ENCODE measurements at places on chromosomes 6 and 20.

GRCh38 chr6:132054525-132054924, 103.4 kb upstream of the CCN2 start:
- DNase-seq = no peak

- no peak for DNase-seq
These were observed 378.1 kb upstream of the MAN1A1 start for GRCh38 chr6:119727504-119728219.

DNA sequence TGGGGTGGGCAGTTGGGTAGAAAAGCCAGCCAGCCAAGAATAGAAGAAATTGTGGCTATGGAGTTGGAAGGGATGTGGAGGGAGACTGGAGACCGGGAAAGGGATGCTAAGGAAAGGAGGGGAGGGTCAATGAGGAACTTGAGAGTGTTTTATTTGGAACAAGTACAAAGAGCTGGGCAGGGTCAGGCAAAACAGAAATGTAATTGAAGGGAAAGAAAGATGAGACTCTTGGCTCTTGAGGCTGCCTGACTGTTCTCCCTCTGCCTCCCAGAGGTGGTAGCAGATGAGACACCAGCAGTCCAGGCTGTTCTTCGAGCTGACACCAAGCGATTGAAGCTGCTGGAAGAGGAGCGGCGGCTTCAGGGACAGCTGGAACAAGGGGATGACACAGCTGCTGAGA, 12.7 kb downstream of the ABCF1 start:
- DNase-seq = no peak

- DNase-seq = no peak
These were observed 90.9 kb downstream of the BMP7 start for GRCh38 chr20:57175397-57176010.

DNA sequence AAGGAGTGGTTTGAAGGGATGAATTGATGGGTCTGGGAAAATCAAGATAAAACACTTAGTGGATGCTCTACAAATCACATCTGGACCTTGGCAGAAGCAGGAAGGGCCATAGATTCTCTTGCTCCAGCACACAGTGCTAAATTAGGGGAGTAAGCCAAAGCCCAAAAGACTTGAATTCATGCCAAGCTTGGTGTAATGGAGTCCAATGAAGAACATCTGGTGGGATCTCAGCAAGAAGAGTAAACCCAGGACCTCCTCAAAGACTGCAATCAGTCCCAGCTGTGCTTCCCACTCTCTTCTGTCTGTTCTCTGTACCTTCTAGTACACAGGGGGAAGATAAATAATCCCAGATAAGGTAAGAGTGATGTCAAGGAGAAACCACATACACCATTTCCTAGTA, 683.4 kb downstream of the RNF144B start:
- no peak for DNase-seq

DNA sequence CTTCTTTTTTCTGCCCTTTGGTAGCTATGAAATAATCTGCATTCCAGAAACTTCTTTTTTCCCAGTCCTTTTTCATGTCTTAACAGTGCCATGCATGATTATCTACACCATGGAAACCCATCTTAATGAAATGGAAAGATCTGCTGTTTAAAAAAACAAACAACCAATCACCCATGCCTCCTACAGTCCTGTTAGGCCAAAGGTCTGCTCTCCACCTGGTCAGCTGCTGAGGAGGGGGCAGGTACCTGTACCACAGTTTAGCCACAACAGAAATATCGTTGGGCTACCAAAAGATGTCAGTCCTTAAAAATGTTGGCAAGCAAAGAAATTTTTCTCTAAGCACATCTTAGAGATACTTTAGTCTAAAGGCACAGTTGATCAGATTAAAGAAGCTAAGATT, 112.6 kb downstream of the SLC16A10 start:
- no peak for DNase-seq

DNA sequence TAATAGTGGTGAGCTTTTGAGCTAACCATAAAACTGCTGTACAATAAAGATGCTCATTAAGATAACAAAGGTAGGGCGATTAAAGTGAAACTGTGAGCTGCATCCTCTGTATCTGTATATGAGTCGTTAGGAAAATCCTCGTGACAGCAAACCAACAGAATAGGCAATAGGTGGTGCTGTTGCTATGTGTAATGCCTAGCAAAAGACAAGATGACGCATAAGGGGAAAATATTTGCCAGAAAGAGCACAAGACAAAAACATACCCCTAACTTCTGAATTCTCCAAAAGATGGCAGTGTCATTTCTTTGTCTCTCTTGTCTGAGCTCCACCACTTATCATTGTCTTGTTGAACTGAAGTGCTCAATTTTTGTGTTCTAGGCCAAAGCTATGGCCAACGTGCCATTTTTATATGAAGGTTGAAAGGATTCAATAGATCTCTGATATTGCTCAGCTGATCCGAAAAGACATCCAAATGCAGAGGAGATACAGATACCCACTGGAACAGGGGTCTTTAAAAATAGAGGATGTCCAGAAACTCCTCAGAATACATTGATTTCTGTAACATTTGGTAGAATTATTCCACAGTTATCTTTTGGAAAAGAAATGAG, 56.3 kb upstream of the ANKEF1 start:
- peak; percentile 90 for DNase-seq

DNA sequence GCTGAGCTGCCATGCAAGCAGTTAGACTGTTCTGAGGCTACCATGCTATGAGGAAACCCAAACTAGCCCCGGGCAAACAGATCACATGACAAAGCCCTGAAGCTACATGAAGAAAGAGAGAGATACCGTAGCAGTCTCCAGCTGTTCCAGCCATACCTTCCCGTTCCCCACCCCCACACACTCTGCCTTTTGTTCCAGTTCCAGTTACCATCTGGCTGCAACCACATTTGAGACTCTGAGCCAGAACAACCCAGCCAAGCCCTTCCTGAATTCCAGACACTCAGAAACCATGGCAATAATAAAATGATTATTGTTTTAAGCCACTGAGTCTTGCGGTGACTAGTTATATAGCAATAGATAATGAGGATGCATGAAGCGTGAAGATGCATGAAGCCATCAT, 28.3 kb downstream of the RIN2 start:
- peak; percentile 15 for DNase-seq

DNA sequence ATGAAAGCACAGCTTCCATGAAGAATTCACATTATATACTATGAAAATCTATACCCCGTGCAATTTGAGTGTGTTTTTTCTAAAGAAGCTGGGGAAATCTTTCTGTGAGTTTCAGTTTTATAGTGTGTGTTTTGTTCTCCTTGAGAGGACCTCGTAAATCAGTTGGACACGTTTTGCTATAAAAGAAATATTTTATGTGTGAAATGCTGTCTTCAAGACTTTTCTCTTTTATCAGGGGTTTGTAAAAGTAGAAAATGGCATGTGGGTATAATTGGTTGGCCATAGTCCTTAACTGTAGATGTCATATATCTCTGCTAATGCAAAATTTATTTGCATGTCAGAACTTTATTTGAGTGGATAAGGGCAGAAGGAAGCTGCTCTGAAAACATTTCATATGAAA, 186.2 kb downstream of the CDH4 start:
- DNase-seq = no peak

DNA sequence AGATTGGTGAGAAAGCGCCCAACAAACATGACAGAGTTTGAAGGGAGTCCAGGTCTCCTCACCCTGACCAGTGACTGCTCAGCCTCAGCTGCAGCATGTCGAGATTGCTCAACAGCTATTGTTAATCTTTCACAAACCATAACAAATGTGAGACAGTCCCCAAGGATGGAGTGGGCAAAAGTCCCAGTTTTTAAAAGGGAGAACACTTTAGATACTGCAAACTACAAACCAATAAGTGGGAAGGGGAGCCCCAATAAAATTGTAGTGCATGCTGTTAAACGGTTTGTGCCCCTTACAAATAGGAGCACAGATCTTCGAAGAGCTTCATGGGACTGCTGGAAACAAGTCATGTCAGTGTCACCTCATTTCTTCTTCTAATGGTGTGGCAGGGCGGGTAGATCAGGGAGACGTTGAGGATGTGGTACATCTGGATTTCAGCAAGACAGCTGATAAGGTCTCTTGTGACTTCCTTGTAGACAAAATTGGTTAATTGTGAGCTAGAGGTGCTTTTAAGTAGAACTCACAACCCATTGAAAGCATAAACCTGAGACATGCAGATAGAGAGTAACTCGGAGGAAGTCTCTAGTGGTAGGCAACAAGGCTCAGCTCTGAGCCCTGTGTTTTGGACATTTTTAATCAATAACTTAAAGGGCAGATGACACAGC, 134.0 kb upstream of the ARMC2 start:
- DNase-seq = no peak

- DNase-seq = no peak
These were observed 213.1 kb downstream of the DOK5 start for GRCh38 chr20:54688476-54688875.

DNA sequence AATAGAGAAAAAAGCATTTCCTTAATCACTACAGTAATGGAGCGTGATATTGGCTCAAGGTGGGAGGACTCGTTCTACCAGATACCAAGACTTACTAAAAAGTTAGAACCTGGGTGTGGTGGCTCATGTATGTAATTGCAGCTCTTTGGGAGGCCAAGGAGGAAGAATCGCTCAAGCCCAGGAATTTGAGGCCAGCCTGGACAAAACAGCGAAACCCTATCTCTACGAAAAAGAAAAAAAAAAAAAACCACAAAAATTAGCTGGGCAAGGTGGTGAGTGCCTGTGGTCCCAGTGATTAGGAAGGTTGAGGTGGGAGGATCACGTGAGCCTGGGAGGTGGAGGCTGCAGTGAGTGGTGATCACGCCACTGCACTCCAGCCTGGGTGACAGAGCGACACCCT, 24.0 kb upstream of the ATRN start:
- no peak for DNase-seq
